CD4-positive, alpha-beta T cell treated with Interleukin-6 at 100 ng/mL for 8 hours (primary cell): ENCODE measurements at places on chromosomes 4 and X.

DNA sequence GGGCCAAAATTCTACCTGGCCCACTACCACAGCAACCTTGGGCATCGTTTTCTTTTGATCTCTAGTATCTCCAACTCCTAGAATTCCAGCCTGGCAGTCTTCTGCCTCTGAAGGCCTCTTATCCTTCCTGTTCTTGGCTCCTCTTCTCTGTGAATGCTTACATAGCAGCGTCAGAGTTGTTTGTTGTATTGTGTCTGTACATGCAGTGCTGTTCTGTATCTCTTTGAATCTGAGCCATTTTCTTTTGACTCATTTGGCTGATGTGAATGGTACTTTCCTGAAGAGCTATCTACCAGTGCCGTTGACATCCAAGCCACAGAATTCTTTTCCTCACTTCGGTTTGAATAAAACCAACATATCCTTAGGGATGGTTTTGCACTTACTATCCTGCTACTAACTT is 79.2 kb downstream of the TMEM164 start:
- DNase-seq: no peak

GRCh38 chr4:113835005-113835404 is 73.5 kb upstream of the CAMK2D start:
- no peak for DNase-seq

DNA sequence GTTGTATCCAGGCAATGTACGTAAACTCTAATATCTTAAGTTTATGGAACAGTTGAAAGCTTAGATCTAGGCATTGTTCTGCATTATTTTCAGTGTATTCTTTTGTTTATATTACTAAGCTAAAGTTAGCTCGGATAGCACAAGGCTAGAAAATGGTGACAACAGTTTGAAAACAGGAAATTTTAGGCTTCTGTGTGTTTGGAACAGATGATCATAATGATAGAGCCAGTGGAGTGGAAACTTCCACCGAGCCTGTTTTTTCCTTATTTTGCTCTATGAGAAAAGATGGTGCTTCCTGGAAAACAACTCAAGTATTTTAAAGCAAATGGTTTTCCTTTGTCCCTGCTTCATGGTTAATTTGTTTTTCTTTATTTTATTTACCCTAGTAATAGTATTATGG is 70.8 kb downstream of the GAB1 start:
- DNase-seq: no peak

DNA sequence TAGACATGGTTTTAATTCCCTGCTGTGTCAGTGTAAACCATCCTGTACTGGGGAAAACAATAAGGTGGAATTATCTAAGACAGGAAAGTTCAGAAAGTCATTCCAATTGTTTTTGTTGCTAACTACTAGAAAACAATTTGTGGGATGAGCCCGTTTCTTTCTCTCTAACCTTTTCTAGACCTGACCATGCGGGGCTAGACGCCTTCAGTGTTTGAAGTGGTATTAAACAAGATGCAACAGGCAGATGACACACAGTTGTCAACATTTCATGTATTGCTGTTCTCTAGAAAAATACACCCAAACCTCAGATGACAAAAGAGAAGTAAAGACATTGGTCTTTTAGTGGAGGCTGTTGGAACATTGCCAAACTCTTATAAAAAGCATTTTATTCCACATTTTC is 105.7 kb downstream of the FRAS1 start:
- no peak for DNase-seq
